ENCODE measurements at places on chromosomes 16 and 17.

DNA sequence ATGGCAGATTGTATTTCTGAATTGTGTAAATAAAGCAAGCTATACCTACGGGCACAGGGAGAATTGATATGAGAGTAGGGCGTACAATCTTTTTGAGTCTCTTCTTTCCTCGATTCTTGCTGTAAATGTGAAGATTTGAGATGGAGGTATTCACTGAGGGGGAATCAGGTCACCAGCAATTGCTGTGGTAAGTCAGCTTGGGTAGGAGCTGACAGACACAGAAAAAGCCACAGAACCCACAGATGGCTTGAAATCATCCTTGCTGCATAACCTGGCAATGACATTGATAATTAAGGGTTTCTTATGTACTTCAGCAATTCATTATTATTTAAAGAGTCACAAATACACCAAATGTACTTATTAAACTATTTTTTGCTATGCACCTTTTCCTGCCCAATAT is 164.2 kb downstream of the CNTNAP4 start:
- H3K4me1 ChIP-seq, result no peaks in the 10 kb centered on the region
- H3K36me3 ChIP-seq, result no peaks in the 10 kb centered on the region
- no peak overlapping the region for H3K27ac ChIP-seq

DNA sequence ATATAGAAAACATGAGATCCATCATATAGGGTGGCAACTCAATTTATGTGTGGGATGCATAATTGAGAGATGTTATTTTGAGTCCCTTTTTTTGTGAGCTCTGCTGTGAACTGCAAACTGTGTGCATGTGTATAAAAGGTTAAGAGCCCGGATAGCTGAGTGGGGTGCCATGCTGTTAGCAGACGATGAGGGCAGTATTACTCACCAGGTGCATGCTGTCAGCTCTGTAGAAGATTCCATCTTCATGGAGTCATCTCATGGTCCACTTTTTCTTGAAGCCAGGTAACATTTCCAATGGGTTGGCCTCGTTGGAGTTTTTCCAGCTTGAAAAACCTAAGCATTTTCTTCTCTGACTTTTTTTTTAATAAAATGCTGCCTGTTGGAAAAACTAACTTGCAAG is 43.0 kb upstream of the RHBDL3 start:
- no peak overlapping the region for H3K4me3 ChIP-seq
- no peaks in the 10 kb centered on the region for H3K27me3 ChIP-seq
- 0 out of 2 replicates have a peak, but pooled peaks cover 1% of the 10 kb centered on the region for H3K36me3 ChIP-seq
- no peaks in the 10 kb centered on the region for H3K4me1 ChIP-seq
- peak; percentile 15 for DNase-seq

DNA sequence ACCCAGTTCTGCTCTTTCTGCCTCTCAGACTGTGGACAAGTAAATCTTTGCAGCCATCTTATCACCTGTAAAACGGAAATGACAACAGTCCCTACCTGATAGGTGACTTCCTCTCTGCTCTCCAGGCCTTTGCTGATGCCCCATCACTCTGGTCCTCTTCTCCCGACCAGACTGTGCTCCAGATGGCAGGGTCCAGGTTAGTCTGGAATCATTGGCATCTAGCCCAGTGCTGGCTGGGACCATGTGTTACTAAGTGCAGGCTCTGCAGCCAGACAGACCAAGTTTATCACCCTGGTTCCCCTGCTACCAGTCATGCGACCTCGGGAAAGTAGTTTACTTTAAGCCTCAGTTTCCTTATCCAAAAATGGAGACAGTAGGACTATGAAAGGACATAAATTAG is 1.8 kb upstream of the NUBP1 start:
- H3K4me3 ChIP-seq, result no peak overlapping the region
- H3K27ac ChIP-seq, result no peak overlapping the region
- peak; percentile 36 for DNase-seq

DNA sequence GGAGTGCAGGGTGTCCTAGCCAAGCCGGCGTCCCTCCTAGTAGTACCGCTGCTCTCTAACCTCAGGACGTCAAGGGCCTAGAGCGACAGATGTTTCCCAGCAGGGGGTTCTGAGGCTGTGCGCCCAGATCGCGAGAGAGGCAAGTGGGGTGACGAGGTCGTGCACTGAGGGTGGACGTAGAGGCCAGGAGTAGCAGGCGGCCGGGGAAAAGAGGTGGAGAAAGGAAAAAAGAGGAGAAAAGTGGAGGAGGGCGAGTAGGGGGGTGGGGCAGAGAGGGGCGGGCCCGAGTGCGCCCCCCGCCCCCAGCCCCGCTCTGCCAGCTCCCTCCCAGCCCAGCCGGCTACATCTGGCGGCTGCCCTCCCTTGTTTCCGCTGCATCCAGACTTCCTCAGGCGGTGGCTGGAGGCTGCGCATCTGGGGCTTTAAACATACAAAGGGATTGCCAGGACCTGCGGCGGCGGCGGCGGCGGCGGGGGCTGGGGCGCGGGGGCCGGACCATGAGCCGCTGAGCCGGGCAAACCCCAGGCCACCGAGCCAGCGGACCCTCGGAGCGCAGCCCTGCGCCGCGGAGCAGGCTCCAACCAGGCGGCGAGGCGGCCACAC is at the start of gene MMP2:
TSS of gene MMP2 (plus strand) at position 372 of the 603 bp plus-strand sequence. CDS start 282 bp downstream, outside the sequence.
- peak within 1 kb of the TSS; percentile 85 for H3K27ac ChIP-seq
- no peaks in the 10 kb centered on the region for H3K27me3 ChIP-seq
- peaks cover 9% of the 10 kb centered on the region for H3K4me1 ChIP-seq
- peak within 1 kb of the TSS; percentile 85 for H3K4me3 ChIP-seq

- peaks cover 3% of the 10 kb centered on the region for H3K36me3 ChIP-seq
- DNase-seq, result no peak
- no peak overlapping the region for H3K4me3 ChIP-seq
- H3K4me1 ChIP-seq, result peaks cover 18% of the 10 kb centered on the region
- H3K27me3 ChIP-seq, result no peaks in the 10 kb centered on the region
These were observed 53.1 kb downstream of the CMIP start for GRCh38 chr16:81497690-81498089.

GRCh38 chr17:64627797-64628196 is 34.3 kb downstream of the SMURF2 start:
- peaks cover 17% of the 10 kb centered on the region for H3K36me3 ChIP-seq
- DNase-seq, result no peak
- no peak overlapping the region for H3K27ac ChIP-seq
- no peak overlapping the region for H3K4me3 ChIP-seq
- no peaks in the 10 kb centered on the region for H3K27me3 ChIP-seq
- H3K4me1 ChIP-seq, result peaks cover 18% of the 10 kb centered on the region

DNA sequence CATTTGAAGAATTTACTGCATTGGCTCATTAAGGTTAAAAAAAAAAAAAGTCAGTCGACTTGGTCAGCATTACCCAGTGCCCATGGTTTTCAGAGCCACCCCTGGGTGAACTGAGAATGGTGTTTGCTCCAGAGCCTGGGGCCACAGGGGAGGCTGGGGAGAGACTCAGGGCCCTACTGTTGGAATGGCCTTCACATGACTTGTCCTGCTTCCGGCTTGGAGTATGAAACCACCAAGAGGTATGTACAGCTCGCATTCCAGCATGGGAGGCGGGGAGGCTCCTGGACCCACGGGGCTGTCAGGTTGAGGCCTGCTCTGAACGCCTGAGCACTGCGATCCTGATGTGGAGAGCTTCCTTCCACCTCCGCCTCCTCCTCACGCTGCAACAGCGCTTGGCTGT is 36.8 kb downstream of the MSI2 start:
- H3K4me1 ChIP-seq, result peaks cover 20% of the 10 kb centered on the region
- no peak overlapping the region for H3K27ac ChIP-seq
- no peaks in the 10 kb centered on the region for H3K27me3 ChIP-seq
- H3K4me3 ChIP-seq, result no peak overlapping the region
- no peak for DNase-seq
- peaks cover under 1% of the 10 kb centered on the region for H3K36me3 ChIP-seq

- H3K27me3 ChIP-seq, result no peaks in the 10 kb centered on the region
- no peaks in the 10 kb centered on the region for H3K36me3 ChIP-seq
- H3K27ac ChIP-seq, result no peak overlapping the region
- no peak overlapping the region for H3K4me3 ChIP-seq
- no peak for DNase-seq
- no peaks in the 10 kb centered on the region for H3K4me1 ChIP-seq
These were observed 9.4 kb upstream of the PRPSAP2 start for GRCh38 chr17:18848501-18848900.

DNA sequence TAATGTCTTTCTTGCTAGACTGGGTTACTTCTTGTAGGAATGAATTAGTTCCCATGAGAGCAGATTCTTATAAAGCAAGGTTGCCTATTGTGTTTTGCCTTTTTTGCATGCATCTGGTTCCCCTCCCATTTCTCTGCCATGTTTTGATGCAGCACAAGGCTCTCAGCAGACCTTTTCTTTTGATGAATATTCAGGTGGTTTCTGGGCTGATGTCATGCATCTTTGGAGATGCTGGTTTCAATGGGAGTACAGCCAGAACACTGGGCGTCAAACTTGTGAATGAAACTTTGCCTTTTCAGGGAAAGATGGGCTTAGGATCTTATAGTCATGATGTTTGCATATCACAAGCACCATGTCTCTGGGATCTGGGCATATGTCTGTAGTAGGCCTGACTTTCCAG is 111.7 kb upstream of the CCL2 start:
- no peak overlapping the region for H3K4me3 ChIP-seq
- no peak overlapping the region for H3K27ac ChIP-seq
- peaks cover 3% of the 10 kb centered on the region for H3K27me3 ChIP-seq

DNA sequence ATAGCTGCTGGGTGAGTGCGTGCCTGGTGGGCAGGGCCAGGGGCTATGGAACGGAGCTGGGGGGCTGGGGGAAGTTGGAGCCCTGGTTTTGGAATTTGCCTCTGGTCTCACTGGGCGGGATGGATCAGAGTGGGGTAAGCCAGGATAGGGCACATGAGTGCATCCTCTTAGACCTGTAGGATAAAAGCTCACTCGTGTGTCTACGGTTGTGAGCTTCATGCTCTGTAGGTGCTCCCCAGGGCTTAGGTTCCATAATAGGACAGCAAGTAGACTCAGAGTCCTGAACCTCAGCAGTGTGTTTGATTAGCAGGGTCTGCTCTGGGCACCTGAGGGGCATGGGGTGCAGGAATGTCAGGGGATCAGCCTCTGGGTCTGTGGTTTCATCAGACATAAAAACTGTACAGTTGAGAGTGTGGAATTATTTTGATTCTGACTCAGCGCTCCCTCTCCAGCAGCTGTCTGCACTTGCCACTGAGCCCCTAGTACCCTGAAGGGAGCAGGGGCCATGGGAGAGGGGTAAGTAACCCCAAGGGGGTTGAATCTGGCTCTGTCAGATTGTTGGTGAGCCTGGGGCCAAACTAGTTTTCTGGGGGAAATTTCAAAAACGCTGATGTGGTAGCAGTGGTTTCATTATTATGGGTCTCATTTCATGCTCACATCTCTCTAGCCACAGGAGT is 84.2 kb upstream of the LGALS9 start:
- H3K27me3 ChIP-seq, result no peaks in the 10 kb centered on the region
- peaks cover 16% of the 10 kb centered on the region for H3K36me3 ChIP-seq
- H3K27ac ChIP-seq, result no peak overlapping the region
- no peak overlapping the region for H3K4me3 ChIP-seq
- peaks cover 31% of the 10 kb centered on the region for H3K4me1 ChIP-seq

DNA sequence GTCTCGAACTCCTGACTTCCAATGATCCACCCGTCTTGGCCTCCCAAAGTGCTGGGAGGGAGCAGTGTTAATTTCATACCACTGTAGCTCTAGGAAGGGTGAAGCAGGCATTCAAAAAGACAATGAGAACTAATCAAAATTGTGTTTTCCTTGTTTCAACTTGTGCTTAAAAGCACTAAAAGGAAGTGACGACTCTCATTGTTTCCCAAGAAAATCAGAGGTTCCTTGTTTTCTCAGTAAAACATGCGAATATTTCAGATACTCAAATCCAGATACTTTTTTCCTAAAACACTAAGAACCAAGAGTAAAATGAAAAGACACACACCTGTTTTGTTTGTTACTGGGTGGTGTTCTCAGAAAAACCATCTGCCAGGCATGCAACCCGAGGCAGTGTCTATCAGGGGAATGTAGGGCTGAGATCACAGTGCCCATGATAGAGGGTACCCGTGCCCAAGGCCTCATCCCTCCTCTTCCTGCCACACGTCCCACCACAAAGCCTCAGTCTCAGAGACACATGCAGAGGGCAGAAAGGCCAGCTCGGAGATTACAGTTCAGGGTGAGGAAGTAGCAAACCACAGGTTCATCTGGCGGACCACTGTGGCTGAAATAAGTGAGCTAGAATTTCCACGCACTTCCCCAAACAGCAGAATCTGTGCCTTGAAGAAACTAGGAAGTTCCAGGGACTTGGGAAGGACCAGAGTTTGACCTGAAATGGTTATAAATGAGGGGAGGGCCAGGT is 33.7 kb downstream of the GINS3 start:
- no peaks in the 10 kb centered on the region for H3K36me3 ChIP-seq
- H3K4me1 ChIP-seq, result no peaks in the 10 kb centered on the region
- H3K4me3 ChIP-seq, result no peak overlapping the region
- H3K27me3 ChIP-seq, result peaks cover 17% of the 10 kb centered on the region
- no peak for DNase-seq

DNA sequence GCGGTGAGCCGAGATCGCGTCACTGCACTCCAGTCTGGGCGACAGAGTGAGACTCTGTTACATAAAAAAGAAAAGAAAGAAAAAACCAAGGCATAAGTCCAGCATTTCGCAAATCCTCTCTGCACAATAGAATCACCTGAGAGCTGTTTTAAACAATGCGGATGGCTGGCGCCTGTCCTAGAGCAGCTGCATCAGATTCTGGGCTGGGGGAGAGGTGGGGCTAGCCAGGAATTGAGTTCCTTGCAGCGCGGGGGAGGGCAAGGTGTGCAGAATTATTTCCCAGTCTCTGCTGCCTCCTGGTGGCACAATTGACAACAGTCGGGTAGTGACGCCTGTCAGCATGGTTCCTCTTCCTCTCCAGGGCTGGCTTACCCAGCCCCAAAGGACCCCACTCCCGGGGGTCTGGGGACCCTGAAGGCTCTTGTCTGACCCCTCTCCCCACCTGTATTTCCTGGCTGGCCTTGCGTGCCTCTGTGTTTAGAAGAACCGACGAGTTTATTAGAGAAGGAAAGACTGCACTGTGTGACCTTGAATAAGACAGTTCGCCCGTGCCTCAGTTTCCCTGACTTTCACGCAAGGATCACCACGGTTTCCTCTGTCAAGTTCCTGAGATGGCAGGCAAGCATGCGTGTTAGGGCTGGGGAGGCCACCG is 41.1 kb upstream of the PLCG2 start:
- DNase-seq, result peak; percentile 60
- H3K27me3 ChIP-seq, result peaks cover 4% of the 10 kb centered on the region
- no peak overlapping the region for H3K4me3 ChIP-seq
- H3K36me3 ChIP-seq, result no peaks in the 10 kb centered on the region

DNA sequence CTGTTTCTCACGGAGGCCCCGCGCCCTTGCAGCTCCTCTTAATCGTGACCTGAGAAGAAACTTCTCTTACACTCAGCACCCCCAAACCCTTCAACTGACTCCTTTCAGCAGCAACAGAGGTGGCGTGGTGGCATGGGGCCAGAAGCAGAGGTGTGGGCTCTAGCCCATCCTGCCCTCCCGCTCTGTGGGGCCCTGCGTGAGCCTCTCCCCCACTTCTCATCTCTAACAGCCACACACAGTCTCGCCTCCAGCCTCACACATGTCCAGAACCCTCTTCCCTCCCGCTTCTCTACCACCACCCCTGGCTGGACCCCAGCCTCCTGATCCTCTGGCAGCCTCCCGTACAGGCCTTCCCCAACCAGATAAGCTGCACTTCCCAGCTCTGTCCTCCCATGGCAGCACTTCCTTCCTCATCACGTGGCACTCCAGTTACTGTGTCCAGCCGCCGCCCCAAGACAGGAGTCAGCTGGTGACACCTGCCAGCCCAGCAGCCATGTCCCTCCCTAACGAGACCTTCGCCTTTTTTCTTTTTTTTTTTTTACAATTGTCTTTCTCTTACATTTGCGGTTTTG is 30.5 kb downstream of the NSMCE1 start:
- no peak overlapping the region for H3K4me3 ChIP-seq
- peaks cover 31% of the 10 kb centered on the region for H3K4me1 ChIP-seq
- no peaks in the 10 kb centered on the region for H3K27me3 ChIP-seq
- peaks cover 2% of the 10 kb centered on the region for H3K36me3 ChIP-seq
- DNase-seq, result no peak
